ENCODE measurements at places on chromosomes 7 and 10.

GRCh38 chr10:114746531-114746930, 75.0 kb upstream of the FHIP2A start:
- DNase-seq, result no peak

GRCh38 chr7:125074141-125074540, 144.5 kb upstream of the POT1 start:
- DNase-seq, result no peak

GRCh38 chr10:29876008-29876555, 183.3 kb downstream of the JCAD start:
- DNase-seq, result no peak

DNA sequence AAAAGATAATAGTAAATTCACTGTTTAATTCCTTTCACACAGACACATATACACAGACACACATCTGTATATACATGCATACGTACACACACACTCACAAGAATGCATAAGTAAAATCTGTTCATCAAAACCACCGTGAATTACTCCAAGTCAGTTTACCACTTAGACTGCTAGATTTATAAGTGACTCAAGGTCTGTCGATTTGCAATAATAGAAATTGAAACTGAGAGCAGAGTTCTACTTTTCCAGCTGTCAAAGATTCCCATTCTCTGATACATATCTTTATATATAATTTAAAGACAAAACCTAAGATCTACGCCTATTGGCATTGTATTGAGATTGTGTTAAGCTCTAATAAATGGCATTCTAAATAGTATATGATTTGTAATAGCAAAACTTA, 9.9 kb upstream of the HGF start:
- DNase-seq, result no peak

Data from stimulated activated CD8-positive, alpha-beta memory T cell treated with anti-CD3 and anti-CD28 coated beads, Interleukin-12 subunit alpha, Interleukin-12 subunit beta, amount 100 ng/mL, for 1 hour (primary cell).